Cortex of kidney (tissue), 1 donor: ENCODE measurements at places on chromosomes 12 and 14.

- DNase-seq: no peak
These were observed 50.4 kb downstream of the MAGOHB start for GRCh38 chr12:10563002-10563401.

- DNase-seq: no peak
These were observed 14.8 kb upstream of the PPP1R1A start for GRCh38 chr12:54603173-54603814.

DNA sequence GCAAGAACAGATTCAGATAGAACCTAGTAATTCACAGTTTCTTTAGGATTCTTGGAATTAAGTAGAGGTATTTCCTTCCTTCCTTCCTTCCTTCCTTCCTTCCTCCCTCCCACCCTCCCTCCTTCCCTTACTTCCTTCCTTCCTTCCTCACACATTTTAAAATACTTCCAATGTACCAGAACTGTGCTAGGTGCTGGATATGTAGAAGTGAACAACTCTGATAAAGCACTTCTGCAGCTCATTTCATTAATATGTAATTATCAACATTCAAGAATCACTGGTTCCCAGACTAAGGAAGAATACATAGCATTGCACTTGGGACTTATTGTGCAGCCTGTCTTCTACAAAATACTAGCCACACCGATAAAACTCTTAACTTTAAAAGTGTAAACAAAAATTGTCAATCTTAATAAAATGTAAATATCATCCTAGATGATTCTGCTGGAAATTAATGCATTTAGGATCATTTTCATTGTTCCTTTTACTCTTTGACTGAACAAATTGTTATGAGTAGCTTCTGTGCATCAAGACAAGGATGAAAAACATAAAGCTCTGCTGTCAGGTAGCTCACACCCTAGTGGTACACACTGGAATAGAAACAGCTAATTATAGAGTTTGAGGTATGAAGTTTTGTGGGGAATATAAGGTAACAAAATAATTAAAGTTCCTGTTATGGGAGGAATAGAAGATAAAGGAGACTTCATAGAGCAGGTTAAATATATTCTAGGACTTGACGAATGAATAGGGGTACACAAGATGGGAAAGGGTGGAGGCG, 99.9 kb upstream of the MYF6 start:
- DNase-seq: no peak

GRCh38 chr12:89933911-89934310, 225.3 kb upstream of the ATP2B1 start:
- no peak for DNase-seq

DNA sequence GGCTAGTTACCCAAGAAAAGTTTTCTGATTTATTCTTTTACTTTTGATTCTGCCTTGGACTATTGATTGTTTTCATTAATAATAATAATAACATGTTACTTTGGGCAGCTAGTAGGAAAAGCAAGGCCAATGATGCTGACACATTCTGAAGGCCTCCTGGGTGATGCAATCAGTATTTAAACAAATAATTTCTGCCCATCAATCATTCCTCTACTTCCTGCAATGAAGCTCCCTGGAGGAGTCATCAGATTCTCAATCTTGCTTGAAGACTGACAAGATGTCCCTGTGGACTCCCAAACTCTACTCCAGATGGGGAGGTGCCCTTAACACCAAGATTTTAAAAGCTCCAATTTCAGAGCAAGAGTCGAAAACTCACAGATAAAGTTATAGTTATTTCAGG, at the start of gene SPX:
Gene SPX (plus strand): TSS at position 244 of the 400 bp plus-strand sequence. CDS start 177 bp downstream, outside the sequence.
- no peak for DNase-seq
